ENCODE measurements at places on chromosomes 3 and 15.

DNA sequence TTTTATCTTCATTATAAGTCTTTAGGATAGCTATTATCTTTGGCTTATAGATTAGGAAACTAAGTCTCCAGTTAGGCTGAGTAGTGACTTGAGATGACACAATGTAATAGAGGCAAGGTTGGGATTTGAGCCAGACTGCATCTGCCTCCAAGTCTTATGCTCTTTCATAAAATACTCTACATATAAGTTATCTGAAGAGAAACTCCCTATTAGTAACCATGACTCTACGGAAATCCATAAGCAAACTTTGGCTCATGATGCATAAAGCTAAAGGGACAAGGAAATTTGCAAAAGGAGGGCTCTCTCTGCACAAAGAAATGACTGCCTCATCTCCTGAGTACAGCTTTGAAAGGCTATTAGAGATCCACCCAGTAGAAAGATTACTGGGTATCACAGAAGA, 77.6 kb upstream of the FRMD4B start:
- DNase-seq, result no peak

- DNase-seq, result no peak
Observed at GRCh38 chr15:83682476-83683088, 28.7 kb downstream of the ADAMTSL3 start.

DNA sequence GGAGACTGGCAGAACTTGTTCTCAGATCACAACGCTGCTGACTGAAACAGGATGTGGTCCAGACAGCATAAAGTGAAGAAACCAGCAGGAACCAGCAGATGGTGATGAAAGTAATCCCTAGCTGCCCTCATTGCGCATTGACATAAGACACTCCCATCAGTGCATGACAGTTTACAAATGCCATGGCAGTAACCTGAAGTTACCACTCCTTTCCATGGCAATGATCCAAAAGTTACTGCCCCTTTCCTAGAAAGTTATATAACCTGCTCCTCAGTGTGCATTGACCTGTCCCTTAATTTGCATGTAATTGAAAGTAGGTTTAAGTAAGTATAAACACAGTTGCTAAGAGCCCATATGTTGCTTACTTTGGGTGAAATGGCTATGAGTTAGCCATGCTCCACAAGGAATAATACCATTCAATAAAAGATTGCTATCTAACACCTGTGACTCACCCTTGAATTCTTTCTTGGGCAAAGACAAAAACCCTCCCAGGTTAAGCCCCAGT, 149.1 kb upstream of the CD96 start:
- no peak for DNase-seq

GRCh38 chr3:146469150-146470017, at the start of gene PLSCR2:
TSS of gene PLSCR2 (minus strand) at chr3:146469561. CDS start at chr3:146459904, 9,657 bp downstream.
- DNase-seq, result no peak

- no peak for DNase-seq
Observed at GRCh38 chr15:58432401-58432800, 610 bp downstream of the LIPC start.

DNA sequence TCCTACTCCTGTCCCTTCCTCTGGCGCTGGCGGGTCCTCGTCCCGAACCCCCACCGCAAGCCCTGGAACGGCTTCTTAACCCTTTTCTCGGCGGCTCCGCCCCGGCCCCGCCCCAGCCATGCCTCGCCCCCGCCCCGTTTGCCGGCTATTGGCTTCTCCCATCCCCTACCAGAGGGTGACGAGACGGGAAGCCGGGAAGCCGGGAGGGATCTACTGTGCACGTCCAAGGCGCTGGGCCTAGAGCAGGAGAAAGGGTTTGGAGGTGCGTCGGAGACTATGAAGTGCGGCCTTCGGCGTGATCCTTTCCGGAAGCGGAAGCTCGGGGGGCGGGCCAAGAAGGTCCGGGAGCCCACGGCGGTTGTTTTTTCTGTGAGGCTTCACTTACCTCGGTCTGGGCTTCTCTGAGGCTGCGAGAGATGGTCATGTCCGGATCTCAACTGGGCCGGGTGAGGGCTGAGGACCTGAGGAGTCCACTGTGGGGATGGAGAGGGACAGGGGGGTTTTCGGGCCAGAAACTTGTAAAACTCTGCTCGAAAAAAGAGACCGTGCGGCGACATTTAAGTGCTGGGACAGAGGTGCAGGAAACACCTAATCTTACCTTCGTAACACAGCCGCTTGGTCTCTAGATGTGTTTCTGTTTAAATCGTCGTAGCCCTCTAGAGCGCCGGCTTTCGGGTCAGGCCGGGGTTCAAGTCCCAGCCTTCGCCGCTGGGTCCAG, 21.4 kb downstream of the ROPN1B start:
- DNase-seq, result peak; percentile 26

DNA sequence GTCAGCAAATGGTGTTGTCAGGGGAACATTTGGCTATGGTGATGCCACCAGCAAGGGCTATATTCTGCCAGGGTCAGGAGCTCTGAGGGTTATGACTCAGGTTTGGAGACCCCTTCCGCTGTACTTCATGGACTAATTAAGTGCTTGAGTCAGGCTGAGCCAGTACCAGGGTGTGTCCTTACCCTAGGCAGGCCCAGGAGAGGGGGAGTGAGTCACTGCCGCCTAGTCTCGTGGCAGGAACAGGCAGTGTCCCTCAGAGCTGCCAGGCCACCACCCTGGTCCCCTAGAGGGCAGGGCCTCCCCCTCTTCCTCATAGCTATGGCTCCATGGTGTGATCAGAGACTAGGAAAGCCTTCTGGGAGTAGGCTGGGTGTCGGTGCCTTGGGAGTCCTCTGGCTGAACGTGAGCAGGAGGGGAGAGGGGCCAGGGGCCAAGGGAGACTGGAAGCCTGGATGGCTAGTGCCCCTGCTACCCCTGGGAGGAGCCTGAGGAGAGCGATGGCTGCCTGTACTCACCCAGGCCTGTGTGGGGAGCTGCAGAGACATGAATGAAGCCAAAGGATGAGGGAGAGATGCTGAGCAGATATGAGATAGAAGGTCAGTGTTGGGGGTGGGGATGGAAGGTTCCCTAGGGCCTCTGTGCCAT, 10.6 kb downstream of the MAPKAPK3 start:
- DNase-seq, result peak; percentile 91

GRCh38 chr3:119679874-119680273, 2.7 kb upstream of the COX17 start:
- no peak for DNase-seq

GRCh38 chr3:193902607-193903511, 233.1 kb upstream of the HES1 start:
- DNase-seq, result no peak

- no peak for DNase-seq
Observed at GRCh38 chr3:134992180-134992579, 197.1 kb downstream of the EPHB1 start.

Data from H54 (cell line).